Gastroesophageal sphincter (tissue), 4 donors: ENCODE measurements at places on chromosomes 5 and 9. TPM values are rescaled to one million over a fixed set of nuclear protein-coding genes. Genes with fewer than 3 reads are reported as not detected.

DNA sequence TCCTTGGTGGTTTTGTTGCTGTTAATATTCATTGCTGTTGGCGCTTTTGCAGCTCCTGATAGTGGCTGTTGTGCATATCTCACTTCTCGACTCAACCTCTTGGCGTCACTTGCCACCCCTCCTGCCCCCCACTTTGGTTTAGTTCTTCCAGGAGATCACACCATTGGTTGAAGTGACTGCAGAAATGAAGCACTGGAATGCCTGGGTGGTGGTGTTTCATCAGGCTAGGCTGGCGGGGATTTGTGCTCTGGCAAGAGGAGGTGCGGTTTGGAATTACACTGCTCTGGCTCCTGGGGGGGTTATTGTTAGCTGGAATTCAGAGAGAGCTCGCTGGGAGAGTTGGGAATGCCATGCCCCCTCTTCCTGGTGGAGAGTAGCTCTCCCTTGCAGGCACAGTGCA is 11.5 kb downstream of the PRRC2B start:
- ATAC-seq: no peak

The MELK gene
- total RNA-seq: not detected

GRCh38 chr5:10808347-10809226 is 47.6 kb upstream of the DAP start:
- ATAC-seq: no peak

GRCh38 chr5:142777099-142777498 is 6.9 kb downstream of the ARHGAP26 start:
- no peak for ATAC-seq

- no peak for ATAC-seq
Observed at GRCh38 chr9:78038620-78039300, 7.1 kb upstream of the GNAQ start.
